ENCODE measurements at places on chromosomes 1 and 21. TPM values are rescaled to one million over a fixed set of nuclear protein-coding genes. Genes with fewer than 3 reads are reported as not detected.

- no peak for DNase-seq
Measured at GRCh38 chr1:169513208-169513607, 27.5 kb upstream of the SLC19A2 start.

- DNase-seq, result peak; percentile 89
Measured at GRCh38 chr21:39633770-39634181, 21.0 kb downstream of the B3GALT5 start.

FAM163A gene
- not detected for total RNA-seq

SPRR2B gene
- not detected for total RNA-seq

GRCh38 chr21:35428489-35428888, 379.4 kb upstream of the RUNX1 start:
- DNase-seq, result peak; percentile 58

TMEM240 gene
- total RNA-seq, result not detected

DNA sequence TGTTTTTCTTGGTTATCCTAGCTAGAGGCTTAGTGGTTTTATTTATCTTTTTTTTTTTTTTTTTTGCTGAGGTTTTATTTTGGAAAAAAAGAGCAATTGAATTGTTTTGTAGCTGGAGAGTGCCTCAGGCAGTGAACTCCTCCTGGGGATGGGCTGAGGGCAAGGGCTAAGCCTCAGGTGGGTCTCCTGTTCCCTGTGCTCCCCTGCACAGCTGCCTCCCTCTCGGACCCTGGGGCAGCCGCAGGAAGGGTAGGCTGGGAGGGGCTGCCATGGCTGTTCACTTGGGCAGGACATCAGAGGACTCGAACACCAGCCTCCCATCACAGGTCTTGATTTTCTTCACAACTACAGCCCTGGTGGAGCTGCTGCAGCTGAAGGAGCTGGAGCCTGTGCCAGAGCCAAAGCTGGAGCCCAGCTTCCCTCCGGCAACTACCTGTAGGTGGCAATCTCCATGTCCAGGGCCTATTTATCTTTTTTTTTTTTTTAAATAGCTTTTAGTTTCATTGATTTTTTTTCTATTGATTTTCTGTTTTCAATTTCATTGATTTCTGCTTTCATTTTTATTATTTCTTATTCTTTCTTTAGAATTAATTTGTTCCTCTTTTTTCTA, 28.9 kb downstream of the LEPR start:
- DNase-seq, result no peak

DNA sequence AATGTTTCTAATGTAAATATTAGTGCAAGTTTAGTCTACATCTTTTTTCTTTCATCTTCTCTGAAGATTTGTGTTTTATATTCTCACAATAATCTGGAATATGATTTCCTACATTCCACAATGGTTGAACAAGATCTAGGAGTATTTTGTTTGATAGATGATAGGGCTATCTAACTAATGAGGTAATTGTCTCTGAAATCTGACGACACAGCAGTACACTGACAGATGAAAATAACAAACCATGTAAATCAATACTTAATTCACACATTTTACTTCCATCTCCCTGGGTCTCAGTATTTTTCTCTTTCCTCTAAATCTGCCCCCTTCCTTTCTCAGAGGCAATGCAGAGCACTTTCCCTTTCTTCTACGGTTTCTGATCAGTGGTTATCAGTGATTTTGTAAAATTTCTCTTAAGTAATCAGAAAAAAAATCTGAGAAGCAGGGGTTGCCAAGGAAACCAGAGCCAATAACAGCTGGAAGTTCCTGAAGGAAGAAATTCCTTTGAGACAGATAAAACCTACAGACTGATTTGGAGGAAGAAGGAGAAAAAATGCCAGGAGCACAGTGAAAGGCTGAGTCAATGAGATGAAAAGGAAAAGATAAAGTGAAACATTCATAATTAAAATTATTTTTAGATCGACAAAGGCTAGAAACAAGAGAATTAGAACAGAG, 7.3 kb upstream of the ANKRD13C start:
- DNase-seq, result peak; percentile 19

KCNE2 gene
- total RNA-seq, result 0.47 TPM

PPP1R15B gene
- 32.3 TPM for total RNA-seq

KRTAP21-2 gene
- not detected for total RNA-seq

DNA sequence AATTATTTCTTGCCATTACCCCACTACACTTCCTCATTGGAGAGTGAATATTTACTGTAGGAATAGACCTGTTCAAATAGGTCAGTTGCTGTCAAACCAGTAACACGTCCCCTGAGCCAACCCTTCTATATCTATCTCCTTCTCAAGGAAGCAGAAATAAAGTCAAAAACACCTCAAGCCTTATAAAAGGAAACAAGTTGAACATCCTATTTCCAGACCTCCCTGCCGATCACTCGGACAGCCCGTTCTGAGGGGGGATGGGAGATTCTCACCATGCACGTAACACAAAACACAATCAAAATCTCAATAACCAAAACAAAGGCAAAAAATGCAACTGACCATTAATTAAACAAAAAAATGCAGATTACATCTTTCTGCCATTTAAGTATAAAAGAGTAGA, 121.5 kb upstream of the KRTAP19-8 start:
- DNase-seq, result no peak

TAS1R1 gene
- 7.5 TPM for total RNA-seq

DNA sequence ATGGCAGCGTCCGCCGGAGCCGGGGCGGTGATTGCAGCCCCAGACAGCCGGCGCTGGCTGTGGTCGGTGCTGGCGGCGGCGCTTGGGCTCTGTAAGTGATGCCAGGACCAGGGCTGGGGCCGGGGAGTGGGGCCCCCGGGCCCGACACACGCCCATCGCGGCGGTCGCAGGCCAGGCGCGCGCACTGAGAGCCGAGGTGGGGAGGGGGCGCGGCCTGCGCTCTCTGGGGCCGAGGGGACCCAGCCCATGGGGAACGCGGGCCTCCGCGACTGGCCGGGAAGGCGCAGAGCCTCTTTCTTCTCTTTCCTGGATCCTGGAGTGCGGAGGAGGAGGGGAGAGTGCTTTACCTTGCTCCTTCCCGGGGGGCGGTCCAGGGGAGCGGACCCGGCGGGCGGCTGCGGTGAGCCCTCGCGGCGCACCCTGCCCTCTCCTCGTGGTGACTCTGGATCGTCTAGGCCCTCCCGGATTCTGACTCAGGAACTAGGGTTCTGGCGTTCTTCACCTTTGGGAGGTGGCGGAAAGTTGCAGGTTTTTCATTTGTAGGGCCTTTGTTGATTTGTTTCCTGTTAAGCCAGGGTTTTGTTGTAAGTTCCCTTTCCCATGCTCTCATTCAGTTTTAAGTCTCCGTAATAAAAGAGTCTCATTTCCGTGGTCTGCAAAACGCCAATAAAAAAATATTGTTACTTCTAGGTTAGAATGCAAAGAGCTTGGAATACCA, 529 bp downstream of the MPZL1 start:
- peak; percentile 47 for DNase-seq

DNA sequence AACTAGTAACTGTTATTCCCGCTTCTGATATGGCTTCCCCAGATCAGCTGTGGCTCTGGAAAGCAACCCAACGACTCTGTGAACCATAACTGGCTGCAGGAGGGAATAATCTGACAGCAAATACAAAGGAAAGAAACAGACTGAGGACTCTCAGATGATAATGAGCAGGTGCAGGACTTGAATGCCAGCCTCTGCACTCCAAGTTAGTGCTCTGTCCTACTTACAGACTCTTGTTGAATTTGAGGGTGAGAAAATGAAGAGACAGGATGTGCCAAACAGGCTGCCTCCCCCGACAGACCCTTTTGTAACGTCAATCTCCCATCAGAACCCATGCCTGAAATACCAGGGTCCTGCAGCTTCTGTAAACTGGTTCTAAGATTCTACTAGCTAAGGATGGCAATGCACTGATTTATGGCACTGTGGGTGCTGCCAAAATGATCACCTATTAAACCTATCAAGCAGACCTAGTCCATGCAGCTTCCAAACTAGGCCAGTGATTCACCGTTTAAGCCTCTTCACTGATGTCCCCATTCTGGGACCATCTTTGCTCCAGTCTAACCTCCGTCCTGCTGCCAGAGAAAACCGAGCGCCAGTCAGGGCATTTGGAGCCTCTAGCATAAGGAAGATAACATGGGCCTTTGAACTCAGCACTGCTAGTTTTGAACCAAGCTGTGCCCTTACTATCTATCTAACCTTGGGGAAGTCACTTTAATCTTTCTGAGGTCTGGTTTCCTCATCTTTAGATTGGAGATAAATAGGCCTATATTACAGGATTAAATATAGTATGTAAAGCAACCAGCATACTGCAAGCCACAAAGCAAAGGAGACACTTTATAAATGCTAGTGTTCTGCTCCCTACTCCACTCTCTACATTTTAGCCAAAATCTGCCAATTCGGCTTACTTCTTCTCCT, 4.8 kb downstream of the MKNK1 start:
- DNase-seq, result no peak

DNA sequence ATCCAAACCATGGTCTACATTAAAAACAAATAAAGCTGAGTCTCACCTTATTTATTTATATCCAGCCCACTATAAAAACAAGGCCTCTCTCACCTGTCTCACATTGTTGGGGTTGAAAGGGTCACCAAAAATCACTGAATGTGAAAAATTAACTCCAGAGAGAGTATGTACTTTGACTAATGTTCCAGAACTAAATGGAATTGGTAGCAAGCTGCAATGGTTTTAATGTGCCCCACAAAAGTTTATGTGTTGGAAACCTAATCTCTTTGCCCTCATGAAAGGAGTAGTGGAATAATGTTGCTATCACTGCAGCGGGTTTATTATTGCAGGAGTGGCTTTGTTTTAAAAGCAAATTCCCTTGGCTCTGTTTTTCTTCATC, 230.3 kb downstream of the LTN1 start:
- no peak for DNase-seq

DNA sequence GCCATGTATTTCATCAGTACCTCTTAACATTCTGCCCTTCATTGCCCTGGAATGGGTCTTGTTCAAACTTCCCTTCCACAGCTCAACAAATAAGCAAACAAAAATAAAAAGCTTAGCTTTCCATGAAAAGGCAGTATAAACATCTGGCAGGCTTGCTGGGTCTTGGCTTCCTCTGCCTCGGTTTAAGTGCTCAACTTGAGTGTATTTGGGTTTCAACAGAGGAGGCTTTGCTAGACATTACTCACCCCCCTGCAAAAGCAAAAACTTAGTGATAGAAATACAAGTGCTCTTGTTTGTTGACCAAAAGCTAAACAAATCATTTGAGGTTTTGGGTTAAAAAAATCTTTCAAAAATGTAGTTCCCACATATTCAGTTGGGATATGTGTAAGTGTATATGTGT, 518.5 kb downstream of the PLPP3 start:
- peak; percentile 38 for DNase-seq

DNA sequence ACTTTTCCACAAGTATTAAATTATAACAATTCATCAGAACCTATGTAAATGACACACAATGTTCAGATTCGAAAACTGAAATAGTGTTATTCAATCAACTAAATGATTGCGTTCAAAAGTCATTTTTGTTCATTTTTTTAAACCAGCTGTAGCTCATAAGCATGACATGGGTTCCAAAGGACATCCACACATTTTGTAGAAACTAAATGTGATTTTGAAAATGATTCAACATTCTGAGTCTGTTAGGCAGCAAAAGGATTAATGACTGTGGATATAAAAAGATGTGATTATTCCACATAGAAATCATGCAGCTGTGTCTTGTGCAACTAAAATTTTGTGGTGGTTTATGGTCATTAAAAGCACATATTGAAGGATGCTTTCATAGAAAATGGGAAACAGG, 204.5 kb downstream of the BRINP3 start:
- no peak for DNase-seq

DNA sequence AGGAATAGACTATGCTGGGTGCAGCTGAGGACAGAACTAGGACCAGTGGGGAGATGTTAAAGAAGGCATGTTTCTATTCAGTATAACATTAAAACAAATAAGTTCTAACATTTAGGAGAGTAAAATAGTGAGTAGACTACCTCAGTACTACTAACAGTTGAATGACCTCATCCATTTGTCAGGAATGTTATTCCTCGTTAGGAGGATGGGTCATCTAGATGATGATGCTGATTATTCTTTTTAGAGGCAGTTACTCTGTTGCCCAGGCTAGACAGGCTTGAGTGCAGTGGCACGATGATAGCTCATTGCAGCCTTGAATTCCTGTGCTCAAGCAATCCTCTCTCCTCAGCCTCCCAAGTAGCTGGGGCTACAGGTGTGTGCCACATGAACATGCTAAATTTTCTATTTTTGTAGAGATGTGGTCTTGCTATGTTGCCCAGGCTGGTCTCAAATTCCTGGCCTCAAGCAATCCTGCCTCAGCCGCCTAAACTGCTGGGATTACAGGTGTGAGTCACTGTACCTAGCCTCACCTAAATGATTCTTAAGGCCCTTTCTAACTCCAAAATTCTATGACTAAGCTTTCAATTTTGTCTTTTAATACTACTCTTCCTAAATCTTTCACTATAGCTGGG, 9.3 kb downstream of the EEIG2 start:
- no peak for DNase-seq

HES4 gene
- total RNA-seq, result 45.8 TPM

ERG gene
- total RNA-seq, result not detected
